ENCODE measurements at places on chromosomes 5 and 9.

DNA sequence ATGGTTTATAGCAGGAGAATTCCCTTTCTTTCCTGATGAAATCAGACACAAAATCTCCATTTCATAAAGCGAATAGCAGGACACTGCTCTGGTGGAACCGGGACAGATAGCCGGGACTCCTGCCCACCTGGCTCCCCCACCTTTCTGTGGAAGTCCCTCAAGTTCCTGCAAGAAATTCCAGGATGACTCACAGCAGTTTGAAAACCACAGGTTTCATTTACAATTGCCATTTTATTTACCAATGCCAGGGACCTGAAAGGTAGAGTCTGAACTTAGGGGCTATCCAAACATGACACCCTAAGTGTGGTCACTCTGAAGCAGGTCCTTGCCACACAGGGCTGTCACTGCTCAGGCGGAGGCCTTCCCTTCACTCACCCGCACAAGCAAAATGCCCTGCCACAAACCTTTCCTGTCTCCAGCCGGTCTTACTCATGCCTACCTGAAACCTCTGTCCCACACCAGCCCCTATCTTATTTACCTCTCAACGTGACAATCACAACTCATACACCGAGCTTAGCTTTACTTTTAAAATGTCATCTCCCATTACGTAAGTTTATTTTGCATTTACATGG is 63.3 kb upstream of the TAF1L start:
- no peaks in the 10 kb centered on the region for H3K4me1 ChIP-seq
- H3K36me3 ChIP-seq, result no peaks in the 10 kb centered on the region
- no peak overlapping the region for H3K4me3 ChIP-seq
- no peak overlapping the region for H3K27ac ChIP-seq

- no peak overlapping the region for H3K4me3 ChIP-seq
- no peak overlapping the region for H3K27ac ChIP-seq
- H3K27me3 ChIP-seq, result no peaks in the 10 kb centered on the region
- no peaks in the 10 kb centered on the region for H3K4me1 ChIP-seq
- no peaks in the 10 kb centered on the region for H3K36me3 ChIP-seq
Observed at GRCh38 chr9:38639577-38639940, 19.2 kb upstream of the ANKRD18A start.

DNA sequence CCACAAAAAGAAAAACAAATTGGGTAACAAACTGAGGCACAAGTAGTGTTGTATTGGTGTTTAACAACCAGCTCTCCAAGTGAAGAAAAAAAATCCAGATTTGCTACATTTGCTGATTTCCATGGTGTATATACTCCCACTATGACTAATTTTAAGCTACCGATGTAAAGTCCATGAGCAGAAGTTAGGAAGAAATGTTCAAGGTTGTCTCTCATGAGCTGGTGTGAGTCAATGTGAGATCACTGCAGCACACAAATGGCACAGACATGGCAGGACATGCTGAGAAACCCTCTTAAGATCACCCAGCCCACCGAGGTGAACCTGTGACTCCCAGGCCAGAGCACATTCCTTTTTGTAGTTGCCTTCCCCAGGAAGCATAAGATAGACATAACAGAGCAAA is 36.2 kb downstream of the SLC44A1 start:
- H3K4me1 ChIP-seq, result no peaks in the 10 kb centered on the region
- no peak for DNase-seq
- no peaks in the 10 kb centered on the region for H3K27me3 ChIP-seq

DNA sequence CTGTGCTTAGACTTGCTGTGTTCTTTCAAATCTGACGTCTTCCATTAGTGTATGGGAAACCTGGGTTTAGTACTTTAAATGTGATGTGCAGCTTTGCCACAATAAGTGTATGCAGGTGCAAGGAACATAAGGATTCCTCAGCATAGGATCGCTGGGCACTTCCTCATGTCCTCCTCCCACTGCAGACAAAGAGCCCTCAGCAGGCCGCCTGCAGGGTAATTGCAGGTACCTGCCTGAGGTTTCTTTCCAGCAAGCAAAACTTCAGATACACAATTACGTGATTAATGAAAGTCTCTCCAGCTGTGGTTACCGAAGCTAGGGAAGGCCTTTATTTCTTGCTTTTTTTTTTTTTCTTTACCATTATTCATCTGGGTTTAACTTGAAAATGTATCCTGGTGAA is 233.1 kb downstream of the RFK start:
- no peaks in the 10 kb centered on the region for H3K36me3 ChIP-seq
- DNase-seq, result no peak
- no peaks in the 10 kb centered on the region for H3K4me1 ChIP-seq
- no peaks in the 10 kb centered on the region for H3K27me3 ChIP-seq

DNA sequence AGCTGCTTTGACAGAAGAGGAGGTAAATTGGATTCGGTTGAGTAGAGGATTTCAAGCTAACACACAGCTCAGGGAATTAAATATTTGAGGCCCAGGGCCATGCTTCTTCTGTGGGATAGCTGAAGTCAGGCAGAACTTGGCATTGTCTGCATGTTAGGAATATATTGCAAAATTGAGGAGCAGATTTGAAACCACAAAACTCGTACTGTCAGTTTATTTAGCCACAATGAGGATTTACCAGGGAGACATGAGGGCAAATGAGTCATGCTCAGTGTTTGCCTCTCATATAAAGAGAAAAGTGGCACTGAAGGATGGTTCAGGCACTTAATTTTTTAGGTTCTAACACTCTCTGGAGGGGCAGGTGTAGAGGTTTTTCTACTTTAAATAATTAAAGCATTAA is 83.0 kb upstream of the PRLR start:
- H3K4me3 ChIP-seq, result no peak overlapping the region
- no peak overlapping the region for H3K27ac ChIP-seq
- H3K4me1 ChIP-seq, result no peaks in the 10 kb centered on the region
- DNase-seq, result no peak

Measured in MM.1S (cell line).